ENCODE measurements at places on chromosomes 5 and 9. TPM values are rescaled to one million over a fixed set of nuclear protein-coding genes. Genes with fewer than 3 reads are reported as not detected.

The P4HA2 gene
- total RNA-seq = 168 TPM

The PCDHA9 gene
- under 0.01 TPM for total RNA-seq

The ANKDD1B gene
- not detected for total RNA-seq

The PCDHB2 gene
- total RNA-seq = 0.29 TPM

The PCDHB1 gene
- total RNA-seq = not detected

The FABP6 gene
- not detected for total RNA-seq

The TPPP gene
- under 0.01 TPM for total RNA-seq

The ARID3C gene
- total RNA-seq = not detected

The CACFD1 gene
- 6.4 TPM for total RNA-seq

The PRKACG gene
- total RNA-seq = not detected

The INSL6 gene
- total RNA-seq = not detected

The PCDHGB4 gene
- total RNA-seq = 28.2 TPM

The PCDHA3 gene
- total RNA-seq = 0.14 TPM

The ROPN1L gene
- total RNA-seq = 0.29 TPM

The TAF11L8 gene
- total RNA-seq = not detected

The SCGB3A2 gene
- total RNA-seq = not detected

The SLC6A18 gene
- total RNA-seq = not detected

The FGFR4 gene
- 0.43 TPM for total RNA-seq

The SPINK7 gene
- not detected for total RNA-seq

The C9orf50 gene
- total RNA-seq = not detected

The SV2C gene
- not detected for total RNA-seq

The SLCO4C1 gene
- total RNA-seq = not detected

The TCF7 gene
- 0.44 TPM for total RNA-seq

The GTF2H2C gene
- total RNA-seq = 26.9 TPM

The OR4F3 gene
- not detected for total RNA-seq

The CNTFR gene
- not detected for total RNA-seq

The ROR2 gene
- 43.3 TPM for total RNA-seq

The DCAF10 gene
- total RNA-seq = 40.0 TPM

The PCDHB13 gene
- total RNA-seq = 0.29 TPM

The PTGS1 gene
- 39.2 TPM for total RNA-seq
